ENCODE measurements at places on chromosomes 3 and 15. TPM values are rescaled to one million over a fixed set of nuclear protein-coding genes. Genes with fewer than 3 reads are reported as not detected.

DNA sequence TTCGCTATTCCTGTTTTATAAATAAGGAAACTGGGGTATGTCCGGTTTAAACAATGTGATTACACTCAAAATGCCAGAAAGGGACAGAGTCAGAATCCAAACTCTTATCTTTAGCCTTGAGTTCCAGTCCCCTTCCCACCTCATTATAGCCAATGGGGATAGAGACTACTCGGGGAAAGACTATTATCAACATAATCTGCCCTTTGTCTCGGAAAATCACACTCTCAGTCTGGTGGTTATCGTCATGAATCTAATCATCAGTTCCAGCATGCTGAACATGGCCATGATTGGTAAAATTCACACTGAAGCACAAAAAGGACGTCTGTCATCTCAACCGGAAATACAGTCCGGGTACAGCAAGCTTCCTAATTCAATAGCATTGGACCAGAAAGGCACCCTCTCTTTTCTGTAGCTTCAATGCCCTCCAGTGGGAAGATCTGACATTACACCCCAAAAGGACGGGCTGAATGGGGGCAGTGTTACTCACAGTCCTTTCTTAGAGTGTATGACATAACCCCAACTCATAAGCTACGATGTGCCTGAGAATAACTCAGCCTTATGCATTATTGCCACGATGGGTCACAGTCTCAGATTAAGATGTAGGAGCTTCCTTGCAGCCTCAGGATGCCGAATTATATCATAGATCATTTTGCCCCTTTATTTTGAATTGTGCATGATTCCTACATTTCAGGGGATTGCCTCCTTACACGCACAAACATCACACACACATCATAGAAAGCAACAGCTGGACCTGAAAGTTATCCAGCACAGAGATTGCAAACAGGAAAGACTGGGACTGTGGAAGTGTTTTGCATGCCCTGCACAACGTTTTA is 390.4 kb upstream of the LMCD1 start:
- H3K27me3 ChIP-seq = peaks cover 2% of the 10 kb centered on the region
- H3K4me1 ChIP-seq = no peaks in the 10 kb centered on the region
- no peaks in the 10 kb centered on the region for H3K36me3 ChIP-seq
- H3K4me3 ChIP-seq = no peak overlapping the region
- no peak overlapping the region for H3K27ac ChIP-seq

DNA sequence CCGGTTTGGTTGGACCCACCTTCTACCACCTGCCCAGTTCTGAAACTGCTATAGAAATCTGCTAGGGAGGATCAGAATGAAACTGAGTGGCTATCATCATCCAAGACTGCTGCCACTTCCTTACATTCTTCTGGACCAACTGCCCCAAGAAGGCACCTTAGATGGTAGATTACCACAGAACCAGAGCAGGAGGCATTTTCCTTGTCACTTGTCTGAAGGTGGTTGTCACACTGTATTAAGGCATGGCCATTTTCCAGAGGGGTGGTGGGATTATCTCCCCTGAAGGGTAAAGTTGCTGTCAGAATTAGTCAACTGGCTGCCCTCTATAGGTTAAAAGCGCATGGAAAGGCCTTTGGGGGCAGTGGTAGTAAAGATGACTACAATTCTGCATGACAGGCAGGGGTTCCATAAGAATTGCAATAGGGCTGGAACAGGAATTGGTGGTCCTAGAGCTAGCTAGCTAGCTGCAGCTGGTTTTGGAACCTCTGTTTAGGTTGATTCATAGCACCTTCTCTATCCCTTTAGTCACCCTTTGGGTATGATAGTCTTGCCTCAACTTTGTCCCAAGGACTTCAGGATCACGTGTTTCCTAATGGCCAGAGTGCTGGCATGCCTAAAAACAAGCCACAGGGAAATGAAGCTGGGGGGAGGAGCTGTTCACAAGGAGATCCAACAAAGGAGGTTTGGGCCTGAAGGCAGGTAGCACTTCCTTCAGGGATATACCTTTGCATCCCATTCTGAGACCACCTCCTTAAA is 4.8 kb upstream of the CSPG5 start:
- H3K27me3 ChIP-seq = peaks cover 15% of the 10 kb centered on the region
- no peaks in the 10 kb centered on the region for H3K4me1 ChIP-seq
- H3K4me3 ChIP-seq = no peak overlapping the region

DNA sequence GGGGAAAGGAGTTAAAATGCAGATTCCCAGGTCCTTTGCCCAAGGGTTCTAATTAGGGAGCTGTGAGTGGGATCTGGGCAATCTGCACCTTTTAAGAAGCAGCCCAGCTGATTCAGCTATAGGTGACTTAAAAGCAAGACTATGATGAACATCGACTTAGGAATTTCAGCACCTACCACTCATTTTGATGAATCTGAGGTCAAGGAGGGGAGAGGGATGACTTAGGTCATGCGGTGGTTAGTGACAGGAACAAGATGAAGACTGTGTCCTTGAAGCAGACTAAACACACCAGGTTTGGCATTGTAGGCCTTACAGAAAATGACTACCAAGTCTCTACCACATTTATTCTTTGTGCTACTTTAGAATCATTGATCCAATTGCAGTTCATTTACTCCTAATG is 196.3 kb downstream of the DTWD1 start:
- H3K4me1 ChIP-seq = peaks cover 14% of the 10 kb centered on the region
- no peak for DNase-seq
- H3K36me3 ChIP-seq = no peaks in the 10 kb centered on the region
- H3K4me3 ChIP-seq = no peak overlapping the region

DNA sequence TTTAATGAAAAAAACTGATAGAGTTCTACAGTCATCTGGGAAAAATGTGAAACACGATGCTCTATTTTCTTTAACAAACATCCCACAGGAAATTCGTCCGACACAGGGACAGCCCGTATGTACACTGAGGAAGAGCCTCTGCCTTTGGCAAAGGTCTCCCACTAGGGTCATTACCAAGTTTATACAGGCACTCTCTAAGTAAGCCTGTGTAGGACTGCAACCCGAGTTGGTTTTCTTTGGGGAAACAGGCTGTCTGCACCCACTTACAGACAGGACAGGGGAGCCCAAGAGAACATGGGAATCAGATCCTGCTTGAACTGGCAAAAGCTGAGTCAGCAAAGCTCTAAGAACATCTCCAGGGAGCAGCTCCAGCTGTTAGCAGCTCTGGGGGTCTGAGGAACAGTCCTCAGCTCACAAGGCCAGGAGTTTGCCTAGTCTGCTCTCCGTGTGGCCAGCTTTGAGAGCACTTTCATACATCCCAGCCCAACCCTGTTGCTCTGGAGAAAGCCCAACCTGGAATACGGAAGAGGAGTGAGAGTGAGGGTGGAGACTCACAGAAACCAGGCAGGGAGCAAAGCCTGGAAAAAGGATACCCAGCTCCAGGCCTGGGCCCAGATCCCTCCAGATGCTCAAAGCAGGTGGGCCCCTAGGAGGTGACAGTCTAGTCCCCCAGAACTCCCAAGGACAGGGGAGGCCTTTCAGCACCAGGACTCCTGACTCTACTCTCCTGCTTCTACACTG is 1.9 kb downstream of the TBC1D2B start:
- H3K4me1 ChIP-seq = peaks cover 48% of the 10 kb centered on the region
- peak overlapping the region; percentile 100 for H3K4me3 ChIP-seq
- peaks cover 8% of the 10 kb centered on the region for H3K36me3 ChIP-seq
- DNase-seq = no peak
- no peaks in the 10 kb centered on the region for H3K27me3 ChIP-seq
- H3K27ac ChIP-seq = peak overlapping the region; percentile 70

- no peak for DNase-seq
- H3K4me3 ChIP-seq = no peak overlapping the region
- H3K27me3 ChIP-seq = no peaks in the 10 kb centered on the region
- H3K4me1 ChIP-seq = no peaks in the 10 kb centered on the region
- no peaks in the 10 kb centered on the region for H3K36me3 ChIP-seq
- H3K27ac ChIP-seq = no peak overlapping the region
Measured at GRCh38 chr3:180329187-180329586, 272.8 kb upstream of the TTC14 start.

The UTS2B gene
- total RNA-seq = not detected

The ADAMTS7 gene
- 0.47 TPM for total RNA-seq

The AHSG gene
- 0.16 TPM for total RNA-seq

The HMCES gene
- total RNA-seq = 59.4 TPM
